ENCODE measurements at places on chromosomes 1 and 21.

DNA sequence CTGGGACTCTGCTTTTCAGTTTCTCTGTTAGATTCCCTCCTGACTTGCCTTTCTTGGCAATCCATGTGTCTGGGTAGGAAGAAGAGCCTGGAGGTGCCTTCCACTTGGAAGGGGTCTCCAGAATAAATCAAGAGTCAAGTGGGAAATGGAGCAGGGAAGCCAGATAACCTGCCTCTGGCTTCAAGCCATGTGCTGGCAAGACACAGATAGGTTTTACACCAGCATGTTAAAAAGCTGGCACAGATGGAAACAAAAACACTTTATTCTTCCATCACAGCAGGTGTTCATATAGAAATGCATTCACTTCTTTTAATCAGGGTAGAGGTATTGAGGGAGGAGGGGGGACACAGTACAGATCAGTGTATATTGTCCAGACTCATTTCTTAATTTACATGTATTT, 356.9 kb upstream of the RUNX1 start:
- no peak for DNase-seq

DNA sequence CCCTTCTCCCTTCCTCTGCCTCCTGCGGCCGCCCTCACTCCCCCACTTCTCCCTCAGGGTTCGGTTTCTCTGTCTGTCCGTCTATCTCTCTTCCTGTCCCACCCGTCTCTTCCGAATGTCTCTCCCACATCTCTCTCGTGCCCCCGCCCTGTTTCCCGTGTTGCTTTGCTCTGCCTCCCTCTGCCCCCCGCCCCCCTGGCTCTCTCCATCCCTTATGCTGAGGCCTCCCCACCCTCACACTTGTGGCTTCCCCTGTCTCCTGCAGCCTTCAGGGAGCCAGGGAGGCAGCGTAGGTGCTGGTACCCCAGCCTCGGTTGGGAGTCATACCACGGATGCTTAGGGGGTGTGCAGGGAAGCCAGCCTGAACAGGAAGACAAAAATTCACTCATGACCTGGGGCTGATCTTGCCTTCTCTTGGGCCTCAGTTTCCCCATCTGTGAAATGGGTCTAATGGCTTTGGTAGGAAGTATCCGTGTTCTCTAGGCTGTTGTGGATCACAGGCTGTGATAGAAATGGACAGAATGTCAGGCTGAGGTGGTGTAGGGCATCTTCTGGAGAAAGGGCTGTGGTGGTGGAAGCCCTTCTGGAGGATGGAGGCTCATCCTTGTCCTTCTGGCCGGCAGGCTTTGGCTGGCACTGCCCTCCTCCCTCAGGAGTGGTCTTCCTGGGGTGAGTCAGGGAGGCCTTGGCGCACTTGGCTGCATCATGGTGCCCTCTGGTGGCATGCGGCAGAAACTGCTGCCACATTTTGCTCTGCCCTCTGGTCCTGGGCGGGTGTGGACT, 55.5 kb downstream of the FOXO6 start:
- DNase-seq: peak; percentile 64

- no peak for DNase-seq
Measured at GRCh38 chr1:101741910-101742309, 254.8 kb downstream of the OLFM3 start.

GRCh38 chr1:38376577-38376976, 330.0 kb upstream of the POU3F1 start:
- no peak for DNase-seq

GRCh38 chr1:147611021-147611426, 59.3 kb downstream of the ACP6 start:
- no peak for DNase-seq

GRCh38 chr1:188243456-188243855, 1414.7 kb downstream of the PLA2G4A start:
- no peak for DNase-seq

DNA sequence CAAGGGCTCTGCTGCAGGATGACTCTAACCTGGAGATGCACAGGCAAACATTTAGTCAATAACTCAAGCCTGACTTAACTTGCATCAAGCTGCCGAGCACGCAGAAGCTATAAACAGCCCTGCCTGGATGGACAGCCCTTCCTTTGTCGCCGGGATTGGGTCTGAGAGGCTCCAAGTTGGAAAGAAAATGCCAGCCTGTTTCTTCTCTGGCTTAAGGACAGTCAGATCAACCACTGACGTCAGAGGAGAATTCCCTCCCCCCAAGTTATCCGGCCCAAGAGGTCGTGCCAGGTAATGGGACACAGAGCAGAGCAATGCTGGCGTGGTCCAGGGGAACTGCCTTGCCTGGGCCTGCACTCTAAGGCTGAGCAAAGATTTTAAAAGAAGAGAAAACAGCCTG, 27.1 kb upstream of the LRRC38 start:
- DNase-seq: no peak

DNA sequence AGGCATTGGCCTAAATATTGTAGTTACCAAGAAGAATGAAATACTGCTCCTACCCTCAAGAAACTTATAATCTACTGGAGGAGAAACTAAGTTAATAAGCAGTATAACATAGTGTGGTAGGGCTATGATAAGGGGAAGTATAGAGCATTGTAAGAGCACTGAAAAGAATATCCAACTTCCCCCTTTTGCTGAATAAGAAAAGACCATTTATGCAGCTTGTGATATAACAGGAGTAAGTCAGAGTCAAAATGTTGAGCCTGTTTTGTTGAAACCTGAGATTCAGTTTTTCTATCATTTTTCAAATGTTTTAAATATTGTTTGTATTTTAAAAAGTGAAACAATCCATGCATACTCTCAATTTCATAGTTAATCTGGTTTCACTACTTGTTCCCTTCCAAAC, 48.3 kb upstream of the FCRL4 start:
- DNase-seq: no peak

DNA sequence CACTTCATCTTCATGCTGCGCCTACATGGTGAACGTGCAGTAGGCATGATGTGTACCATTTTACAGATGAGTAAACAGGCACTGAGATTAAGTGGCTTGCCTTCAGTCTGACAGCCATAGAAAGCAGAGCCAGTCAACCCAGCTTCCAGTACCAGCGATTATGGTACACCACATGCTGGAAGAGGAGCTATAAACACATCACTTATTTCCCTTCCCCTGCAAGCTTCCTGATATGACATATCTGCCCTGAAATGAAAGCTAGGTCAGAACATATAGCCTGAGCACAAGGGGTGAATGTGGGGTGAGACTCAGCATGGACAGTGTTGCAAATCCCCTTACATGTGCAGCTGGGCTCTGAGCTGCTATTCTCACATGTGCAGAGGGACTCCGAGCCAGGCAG, 33.8 kb upstream of the IL20 start:
- DNase-seq: no peak

- peak; percentile 79 for DNase-seq
Measured at GRCh38 chr1:243254233-243254926, 701 bp downstream of the CEP170 start.

- DNase-seq: no peak
Measured at GRCh38 chr1:183537405-183537804, 52.9 kb downstream of the NCF2 start.

DNA sequence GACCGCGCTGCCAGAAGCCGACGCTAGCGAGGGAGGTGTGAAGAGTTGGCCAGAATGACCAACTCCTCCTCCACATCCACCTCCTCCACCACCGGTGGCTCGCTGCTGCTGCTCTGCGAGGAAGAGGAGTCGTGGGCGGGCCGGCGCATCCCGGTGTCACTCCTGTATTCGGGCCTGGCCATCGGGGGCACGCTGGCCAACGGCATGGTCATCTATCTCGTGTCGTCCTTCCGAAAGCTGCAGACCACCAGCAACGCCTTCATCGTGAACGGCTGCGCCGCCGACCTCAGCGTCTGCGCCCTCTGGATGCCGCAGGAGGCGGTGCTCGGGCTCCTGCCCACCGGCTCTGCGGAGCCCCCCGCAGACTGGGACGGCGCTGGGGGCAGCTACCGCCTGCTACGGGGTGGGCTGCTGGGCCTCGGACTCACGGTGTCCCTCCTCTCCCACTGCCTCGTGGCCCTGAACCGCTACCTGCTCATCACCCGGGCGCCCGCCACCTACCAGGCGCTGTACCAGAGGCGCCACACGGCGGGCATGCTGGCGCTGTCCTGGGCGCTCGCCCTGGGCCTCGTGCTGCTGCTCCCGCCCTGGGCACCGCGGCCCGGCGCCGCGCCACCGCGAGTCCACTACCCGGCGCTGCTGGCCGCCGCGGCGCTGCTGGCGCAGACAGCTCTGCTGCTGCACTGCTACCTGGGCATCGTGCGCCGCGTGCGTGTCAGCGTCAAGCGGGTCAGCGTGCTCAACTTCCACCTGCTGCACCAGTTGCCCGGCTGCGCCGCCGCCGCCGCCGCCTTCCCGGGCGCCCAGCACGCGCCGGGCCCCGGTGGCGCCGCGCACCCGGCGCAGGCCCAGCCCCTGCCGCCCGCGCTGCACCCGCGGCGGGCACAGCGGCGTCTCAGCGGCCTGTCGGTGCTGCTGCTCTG, 1.2 kb downstream of the GPR88 start:
- DNase-seq: peak; percentile 43

- DNase-seq: no peak
Measured at GRCh38 chr1:47449822-47450552, 12.1 kb downstream of the FOXD2 start.

DNA sequence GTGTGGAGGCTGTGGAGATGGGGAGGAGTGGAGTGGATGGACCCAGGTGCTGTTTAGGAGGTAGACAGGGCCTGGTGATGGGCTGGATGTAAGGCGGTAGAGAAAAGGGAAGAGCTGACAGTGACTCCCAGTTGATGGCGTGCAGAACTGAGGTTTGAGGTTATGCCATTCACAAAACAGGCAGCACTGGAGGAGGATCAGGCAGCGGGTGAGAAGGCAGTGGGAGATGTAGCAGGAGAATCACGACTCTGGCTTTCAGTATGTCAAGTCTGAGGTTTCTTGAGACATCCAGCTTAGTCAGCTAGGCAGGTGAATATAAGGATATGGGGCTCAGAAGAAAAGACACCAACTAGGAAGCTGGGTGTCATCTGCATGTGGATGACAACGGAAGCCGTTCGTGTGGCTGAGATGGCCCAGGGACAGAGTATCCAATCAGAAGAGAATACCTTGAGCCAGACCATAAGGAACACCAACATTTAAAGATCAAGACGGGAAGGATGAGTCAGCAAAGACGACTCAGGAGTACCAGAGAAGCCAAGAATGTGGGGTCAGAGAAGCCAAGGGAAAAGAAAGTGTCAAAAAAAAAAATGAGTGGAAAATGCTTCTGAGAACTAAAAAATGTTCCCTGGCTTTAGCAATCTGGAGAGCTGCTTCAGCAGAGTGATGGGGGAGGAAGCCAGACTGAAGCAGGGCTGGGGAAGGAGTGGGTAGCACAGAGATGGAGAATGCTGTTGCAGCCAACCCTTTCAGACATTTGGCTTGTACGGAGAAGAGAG, 15.2 kb downstream of the LRRN2 start:
- DNase-seq: no peak

- no peak for DNase-seq
Measured at GRCh38 chr1:72734415-72734814, 452.1 kb upstream of the NEGR1 start.

- DNase-seq: no peak
Measured at GRCh38 chr21:41950941-41951351, 2.9 kb downstream of the C2CD2 start.

GRCh38 chr21:38766987-38767722, 38.6 kb upstream of the ETS2 start:
- DNase-seq: peak; percentile 82

GRCh38 chr1:8046391-8046790, 20.3 kb upstream of the ERRFI1 start:
- DNase-seq: no peak

GRCh38 chr1:215543191-215543606, 23.9 kb upstream of the KCTD3 start:
- DNase-seq: no peak

- peak; percentile 8 for DNase-seq
Measured at GRCh38 chr1:43704838-43705237, 2.5 kb upstream of the ST3GAL3 start.

- no peak for DNase-seq
Measured at GRCh38 chr1:28365864-28366263, 3.7 kb upstream of the PHACTR4 start.

DNA sequence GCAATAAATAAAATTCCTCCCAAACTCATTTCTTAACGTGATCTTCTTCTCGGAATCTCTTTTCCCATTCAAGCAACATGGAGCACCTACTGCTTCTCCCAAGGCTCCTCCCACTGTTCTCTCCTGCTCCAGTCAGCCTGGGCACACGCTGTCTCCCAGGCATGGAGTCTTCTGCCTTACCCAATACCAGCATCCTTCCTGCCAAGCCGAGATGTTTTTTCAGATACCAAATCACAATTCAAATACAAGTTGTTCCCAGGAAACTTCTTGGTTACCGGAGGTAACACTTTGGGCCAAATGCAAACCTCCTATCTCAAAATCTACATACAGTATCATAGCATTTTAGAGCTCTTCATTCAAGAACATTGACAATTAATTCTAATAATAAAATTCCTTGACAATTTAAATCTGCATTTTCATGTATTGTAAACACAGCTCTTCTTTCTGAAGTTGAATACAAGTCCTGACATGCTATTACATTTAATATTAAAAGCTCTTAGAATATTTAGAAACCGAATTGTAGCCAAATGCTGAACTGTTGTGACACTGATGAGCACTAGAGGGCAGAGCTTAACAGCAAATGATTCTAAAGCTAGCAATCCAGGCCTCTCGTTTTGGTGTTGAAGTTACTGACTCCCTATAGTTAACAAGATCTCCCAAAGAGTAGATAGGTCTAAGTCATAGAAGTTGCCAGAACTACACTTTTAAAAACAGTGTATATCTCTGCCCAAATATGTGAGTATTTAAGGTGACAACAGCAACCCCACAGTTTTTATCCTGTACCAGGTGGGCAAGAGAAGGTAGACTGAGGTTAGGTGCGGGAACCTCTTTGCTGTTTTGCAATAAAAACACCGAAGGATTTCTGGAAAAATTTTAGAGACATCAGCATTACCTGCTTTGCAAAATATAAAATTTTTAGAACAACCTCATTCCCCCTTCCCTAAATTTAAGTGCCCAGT, 52.3 kb downstream of the BCAR3 start:
- peak; percentile 45 for DNase-seq

DNA sequence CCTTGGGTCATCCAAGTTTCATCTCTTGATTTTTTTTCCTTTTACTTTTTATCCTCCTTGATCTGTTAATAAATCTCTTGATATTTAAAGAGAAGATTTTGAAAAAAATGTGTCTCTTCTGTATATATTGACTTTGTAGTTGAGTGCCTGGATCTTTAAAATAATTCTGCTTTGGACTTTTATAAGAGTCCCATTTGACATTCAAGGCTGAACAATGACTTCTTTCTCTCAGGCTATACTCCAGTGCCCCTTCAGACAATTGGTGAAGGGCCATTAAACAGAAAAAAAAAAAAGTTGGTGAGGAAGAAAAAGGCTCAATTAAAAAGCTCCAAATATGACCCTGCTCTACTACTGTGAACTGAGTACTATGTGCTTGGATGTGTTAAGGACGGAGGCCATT, 40.9 kb upstream of the CITED4 start:
- DNase-seq: no peak

GRCh38 chr21:28699596-28700259, 292.9 kb downstream of the LTN1 start:
- DNase-seq: no peak
